ENCODE measurements at places on chromosomes 16 and 17. TPM values are rescaled to one million over a fixed set of nuclear protein-coding genes. Genes with fewer than 3 reads are reported as not detected.

DNA sequence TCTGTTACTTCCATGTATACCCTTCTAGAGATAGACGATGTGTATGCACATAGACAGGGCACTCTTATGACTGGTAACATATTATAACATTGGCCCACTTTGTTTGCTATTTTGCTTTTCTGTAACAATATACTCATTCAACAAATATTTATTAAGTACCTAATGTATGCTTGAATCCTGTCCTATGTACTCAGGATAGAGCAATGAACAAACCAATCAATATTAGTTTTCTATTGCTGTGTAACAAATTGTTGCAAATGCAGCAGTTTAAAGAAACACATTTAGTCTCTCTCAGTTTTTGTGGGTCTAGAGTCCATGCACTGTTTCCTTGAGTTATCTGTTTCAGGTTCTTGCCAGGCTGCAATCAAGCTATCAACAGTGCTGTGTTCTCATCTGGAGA, 29.7 kb upstream of the TENT4B start:
- DNase-seq = no peak

DNA sequence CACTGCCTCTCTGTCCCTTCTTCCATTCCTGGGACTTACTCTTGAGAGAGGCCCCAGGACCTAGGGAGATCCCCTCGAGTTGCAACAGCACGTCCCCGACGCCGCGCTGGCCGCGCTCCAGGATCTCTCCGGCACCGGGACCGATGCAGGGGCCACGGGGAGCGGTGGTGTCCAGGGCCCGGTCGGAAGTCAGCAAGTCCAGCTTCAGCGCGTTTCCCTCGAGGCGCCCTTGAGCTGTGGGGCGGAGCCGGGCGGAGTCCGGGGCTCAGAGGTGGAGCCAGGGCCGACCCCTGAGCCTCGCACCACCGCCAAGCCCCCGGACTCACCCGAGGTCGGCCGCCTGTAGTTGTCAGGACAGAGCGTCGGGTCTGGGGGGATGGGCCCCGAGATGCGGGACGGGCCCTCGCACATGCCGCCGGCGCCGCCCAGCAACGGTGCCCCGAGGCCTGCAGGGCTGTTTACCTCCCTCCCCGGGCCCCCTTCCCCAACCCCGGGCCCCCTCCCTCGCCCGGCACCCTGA, 458 bp downstream of the ENKD1 start:
- no peak for DNase-seq

CKLF gene
- 180 TPM for total RNA-seq

DNA sequence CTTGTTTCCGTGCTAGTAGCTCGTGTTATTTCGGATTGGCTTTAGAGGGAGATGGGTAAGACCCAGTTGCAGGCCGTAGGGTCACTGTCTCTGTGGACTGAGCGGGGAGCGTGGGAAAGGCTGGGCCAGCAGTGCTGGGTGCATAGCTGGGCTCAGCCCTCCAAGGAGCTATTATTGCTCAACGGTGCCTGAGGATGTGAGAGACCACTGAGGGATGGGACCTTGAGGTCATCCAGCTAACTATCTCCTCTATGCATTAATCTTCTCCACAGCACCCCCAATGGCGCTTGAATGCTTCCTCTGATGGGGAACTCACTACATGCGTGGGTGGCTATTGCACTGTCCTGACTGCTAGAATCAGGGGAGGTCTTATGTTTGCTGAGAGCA, 126.1 kb upstream of the FOXF1 start:
- no peak for DNase-seq

- DNase-seq = no peak
These were observed 212.2 kb downstream of the SEC14L1 start for GRCh38 chr17:77352996-77353395.

DNA sequence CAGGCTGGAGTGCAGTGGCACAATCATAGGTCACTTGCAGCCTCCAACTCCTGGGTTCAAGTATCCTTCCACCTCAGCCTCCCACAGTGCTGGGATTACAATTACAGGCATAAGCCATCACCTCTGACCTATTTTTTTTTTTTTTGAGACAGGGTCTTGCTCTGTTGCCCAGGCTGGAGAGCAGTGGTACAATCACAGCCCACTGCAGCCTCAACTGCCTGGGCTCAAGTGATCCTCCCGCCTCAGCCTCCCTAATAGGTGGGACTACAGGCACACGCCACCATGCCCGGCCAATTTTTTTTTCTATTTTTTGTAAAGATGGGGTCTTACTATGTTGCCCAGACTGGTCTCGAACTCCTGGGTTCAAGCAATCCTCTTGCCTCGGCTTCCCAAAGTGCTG, 5.6 kb upstream of the GGA2 start:
- no peak for DNase-seq

DNA sequence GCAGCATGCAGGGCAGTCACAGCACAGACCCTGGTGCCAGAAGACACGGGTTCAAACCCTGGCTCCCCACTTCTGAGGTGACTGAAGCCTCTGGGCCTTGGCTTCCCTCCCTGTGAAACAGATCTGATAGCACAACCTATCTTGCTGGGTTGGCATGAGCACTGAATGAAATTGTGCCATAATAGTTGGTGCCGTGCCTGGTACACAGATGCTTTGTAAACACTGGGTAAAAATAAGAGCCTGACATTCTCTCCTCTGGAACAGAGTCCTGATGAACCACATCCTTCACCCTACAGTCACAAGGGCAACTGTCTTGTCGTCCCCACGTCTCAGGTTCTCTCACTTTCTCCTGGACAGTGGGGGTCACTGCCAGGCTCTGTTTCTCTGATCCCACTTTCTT, 35.7 kb downstream of the NOS2 start:
- DNase-seq = no peak

- no peak for DNase-seq
These were observed 1568.1 kb upstream of the GOT2 start for GRCh38 chr16:60302261-60302660.

DNA sequence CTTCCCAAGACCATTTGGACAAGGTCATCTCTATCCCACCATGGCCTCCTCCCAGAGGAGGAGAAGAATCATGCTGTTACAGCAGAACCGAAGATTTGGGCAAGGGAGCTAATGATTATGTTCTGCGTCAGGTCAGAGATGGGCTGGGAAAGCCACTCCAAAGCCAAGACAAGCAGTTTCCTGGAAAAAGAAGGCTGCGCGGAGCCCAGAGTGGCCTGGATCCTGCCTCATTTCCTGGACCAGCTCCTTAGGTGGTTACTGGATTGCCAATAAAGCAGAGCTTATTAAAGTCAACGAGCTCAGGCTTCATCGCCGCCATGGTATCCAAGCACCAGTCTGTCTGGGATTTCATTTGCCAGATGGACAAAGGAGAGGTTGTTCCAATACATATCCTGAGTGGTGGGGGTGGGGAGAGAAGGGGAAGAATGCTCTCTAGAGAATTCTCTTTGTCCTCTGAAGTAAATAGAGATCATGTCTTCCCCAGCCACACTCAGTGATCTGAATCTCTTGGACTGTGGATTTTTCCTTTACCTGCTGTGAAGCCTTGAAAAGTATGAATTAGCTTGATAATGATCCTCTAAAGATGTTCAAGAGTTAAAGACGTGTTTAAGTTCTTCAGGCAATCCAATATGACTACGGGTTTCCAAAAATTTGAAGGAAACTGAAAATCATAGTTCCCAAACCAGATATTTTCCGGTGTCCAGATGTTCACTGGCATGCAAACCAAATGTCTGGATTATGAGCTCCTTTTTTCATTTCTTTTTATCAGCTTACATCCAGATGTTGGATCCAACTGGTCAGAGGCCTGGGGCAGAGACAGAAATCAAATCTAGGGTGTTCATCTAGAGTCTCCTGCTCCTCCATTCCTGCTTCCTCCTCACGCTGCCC, 17.7 kb downstream of the PRAC1 start:
- DNase-seq = no peak

DNA sequence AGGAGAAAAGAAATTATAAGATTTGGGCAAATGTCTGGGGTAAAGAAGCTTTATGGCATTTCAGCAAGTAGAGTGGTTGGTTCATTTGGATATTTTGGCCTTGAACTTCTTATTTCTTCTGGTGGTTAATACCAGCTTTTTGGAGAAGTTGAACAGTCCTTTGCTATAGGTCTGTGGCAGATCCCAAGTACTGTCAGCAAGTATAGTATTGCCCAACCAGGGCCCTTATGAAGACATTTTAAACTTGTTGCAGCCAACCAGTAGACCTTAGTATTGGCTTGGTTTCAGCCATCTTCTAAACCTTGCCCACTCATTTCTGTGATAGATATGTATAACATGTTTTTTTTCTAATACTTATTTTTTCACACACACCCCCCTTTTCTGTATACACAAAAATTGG, 2.2 kb downstream of the SP2 start:
- no peak for DNase-seq

ACACA gene
- 41.7 TPM for total RNA-seq

DNA sequence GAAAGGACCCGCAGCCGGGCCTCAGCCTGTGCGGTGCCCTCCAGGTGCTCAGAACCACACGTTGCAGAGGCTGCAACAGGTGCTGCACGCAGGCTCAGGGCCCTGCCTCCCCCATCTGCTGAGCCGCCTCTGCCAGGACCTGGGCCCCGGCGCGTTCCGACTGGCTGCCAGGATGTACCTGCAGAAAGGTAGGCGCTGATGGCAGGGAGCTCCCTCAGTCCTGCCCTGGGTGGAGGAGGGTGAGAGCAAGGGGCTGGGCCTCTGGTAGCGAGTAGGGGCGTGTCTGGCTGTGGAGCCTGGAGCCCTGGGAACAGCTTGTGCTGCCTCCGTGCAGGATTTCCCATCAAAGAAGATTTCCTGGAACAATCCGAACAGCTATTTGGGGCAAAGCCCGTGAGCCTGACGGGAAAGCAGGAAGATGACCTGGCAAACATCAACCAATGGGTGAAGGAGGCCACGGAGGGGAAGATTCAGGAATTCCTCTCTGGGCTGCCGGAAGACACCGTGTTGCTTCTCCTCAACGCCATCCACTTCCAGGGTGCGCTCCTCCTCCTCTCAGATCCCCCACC, 4.4 kb downstream of the SERPINF2 start:
- DNase-seq = no peak

- DNase-seq = peak; percentile 86
These were observed 32.4 kb upstream of the RPTOR start for GRCh38 chr17:80512233-80512632.

OR2C1 gene
- not detected for total RNA-seq

DNA sequence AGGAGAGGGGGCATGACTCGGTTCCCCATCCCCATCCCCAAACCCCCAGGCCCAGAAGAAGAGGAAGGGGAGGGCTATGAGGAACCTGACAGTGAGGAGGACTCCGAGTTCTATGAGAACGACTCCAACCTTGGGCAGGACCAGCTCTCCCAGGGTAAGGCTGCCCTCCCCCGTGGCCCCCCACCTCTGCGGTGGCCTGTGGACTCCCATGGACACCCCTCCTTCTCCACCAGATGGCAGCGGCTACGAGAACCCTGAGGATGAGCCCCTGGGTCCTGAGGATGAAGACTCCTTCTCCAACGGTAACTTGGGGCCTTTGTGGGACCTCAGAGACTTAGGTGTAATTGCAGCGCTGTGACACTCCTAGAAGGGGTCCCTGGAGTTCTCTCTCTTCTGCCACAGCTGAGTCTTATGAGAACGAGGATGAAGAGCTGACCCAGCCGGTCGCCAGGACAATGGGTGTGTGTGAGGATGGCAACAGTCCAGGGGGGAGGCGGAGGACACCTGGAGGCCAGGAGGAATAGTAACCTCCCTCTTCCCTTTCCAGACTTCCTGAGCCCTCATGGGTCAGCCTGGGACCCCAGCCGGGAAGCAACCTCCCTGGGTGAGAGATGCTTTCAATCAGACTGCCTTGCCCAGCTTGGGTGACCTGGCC, 5.6 kb downstream of the CD19 start:
- no peak for DNase-seq

DNA sequence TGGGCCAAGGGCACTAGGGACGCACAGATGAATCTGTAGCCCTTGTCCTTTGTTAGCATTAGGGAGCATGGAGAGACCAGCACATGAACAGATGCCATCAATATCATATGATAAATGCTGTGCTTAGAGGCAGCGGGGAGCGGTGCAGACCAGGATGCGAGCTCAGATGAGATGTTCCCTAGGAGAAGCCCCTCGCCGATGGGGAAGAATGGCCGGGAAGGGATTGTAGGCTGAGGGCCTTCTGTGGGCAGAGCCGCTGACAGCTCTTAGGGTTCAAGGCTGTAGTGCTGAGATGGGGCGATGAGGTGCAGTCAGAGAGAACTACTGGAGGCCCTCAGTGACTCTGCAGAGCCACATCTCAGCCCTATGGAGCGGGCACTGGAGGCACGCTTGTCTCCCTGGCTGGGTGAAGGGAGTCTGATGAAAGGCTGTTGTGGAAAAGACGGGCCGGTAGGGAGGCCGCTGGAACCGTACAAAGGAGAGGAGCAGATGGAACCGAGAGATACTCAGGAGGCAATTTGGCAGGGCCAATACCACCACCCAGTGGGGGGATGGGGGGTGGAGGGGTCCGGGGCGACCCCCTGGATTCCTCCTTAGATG, 66.3 kb upstream of the ENDOV start:
- DNase-seq = no peak

SYT17 gene
- total RNA-seq = 0.55 TPM
